HAP-1 (cell line): ENCODE measurements at places on chromosomes 3 and 15.

GRCh38 chr15:60259469-60259868 lies 138.3 kb downstream of the ANXA2 start:
- no peak for DNase-seq

DNA sequence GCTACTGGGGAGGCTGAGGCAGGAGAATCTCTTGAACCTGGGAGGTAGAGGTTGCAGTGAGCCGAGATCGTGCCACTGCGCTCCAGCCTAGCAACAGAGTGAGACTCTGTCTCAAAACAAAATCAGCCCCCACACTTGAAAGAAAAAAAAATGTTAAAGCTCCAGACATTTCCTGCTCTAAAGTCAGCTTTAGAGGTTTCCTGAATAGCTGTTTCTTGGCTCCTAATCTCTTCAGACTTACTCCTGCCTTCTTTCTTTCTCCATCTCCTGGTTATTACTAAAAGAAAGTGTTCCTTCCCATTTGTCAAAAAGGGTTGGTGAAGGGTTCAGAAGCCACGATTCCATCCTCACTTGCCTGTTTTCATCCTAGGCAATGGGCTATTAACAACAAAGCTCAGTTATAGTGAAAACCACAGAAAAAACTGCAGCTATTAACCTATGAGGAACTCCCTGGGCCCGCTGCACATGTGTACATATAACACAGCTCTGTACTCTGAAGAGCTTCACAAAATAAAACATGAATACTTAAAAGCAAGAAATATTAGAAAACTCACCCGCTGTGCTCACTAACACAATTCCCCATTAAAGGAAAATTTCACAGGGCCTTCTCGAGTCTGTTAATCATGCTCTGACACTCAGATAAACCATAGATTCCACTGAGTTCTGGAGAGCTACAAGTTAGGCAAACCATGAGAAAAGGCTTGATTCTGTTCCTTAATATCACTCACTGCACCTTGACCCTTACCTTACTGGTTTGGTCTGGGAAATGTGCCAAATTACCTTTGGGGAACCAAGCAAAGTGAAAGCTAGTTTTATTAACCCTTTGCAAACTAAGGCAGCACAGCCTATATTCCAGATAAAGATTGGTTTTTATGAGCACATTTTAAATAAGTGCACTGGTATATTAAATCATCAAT lies 89.9 kb upstream of the TSPAN3 start:
- DNase-seq: peak; percentile 65

DNA sequence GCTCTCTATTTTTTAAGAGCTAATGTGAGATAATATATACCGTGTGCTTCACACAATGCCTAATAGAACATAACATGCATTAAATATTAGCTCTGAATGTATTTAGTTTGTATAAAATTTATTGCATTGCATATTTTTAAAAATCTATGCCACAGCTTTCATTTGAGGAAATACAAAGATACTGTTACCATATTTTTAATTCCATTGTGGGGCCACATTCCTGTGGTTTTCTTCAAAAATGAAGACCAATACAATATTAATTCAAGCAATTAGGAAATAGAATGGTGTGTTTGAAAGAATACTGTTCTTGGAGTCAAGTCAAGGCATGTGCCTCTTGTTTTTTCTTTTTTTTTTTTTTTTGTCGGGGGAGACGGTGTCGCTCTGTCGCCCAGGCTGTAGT lies 95.4 kb upstream of the CADPS start:
- no peak for DNase-seq

DNA sequence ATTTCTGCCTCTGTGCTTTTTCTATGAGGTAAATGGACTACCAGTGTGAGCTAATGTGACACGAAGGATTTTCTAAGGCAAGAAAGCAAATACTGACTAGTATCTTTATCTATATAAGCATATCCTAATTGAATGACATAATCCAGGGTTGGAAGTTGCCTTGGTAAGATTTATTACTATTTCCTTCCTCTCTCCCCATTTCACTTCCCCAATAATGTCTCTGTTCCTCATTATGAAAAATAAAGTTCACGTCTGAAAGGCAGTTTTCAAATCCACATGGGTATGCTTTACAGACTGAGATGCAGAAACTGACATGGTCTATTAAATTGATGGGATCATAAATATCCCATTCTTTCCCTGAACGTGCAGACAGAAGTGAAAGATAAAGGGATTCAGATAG lies 86.0 kb downstream of the DTWD1 start:
- DNase-seq: no peak

DNA sequence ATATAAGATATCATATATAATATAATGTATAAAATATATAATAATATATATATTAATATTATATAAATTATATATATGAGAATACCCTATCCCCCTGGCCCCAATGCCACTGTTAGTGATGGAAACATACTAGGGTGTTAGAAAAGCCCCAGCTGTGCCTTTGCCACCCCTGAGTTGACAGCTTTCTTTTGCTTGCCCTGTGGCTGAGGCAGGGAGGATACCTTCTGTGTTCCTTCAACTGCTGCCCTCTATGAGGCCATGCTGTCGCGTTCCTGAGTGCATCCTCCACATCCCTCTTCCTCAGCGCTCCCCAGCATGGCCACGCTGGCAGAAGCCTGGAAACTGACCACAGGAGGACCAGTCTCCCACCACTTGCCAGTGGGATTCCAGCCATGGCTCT lies 26.3 kb downstream of the FAN1 start:
- no peak for DNase-seq

- DNase-seq: no peak
Observed at GRCh38 chr15:39579487-39580116, 1.3 kb upstream of the THBS1 start.

- no peak for DNase-seq
Observed at GRCh38 chr3:16103472-16103871, 71.0 kb upstream of the GALNT15 start.

DNA sequence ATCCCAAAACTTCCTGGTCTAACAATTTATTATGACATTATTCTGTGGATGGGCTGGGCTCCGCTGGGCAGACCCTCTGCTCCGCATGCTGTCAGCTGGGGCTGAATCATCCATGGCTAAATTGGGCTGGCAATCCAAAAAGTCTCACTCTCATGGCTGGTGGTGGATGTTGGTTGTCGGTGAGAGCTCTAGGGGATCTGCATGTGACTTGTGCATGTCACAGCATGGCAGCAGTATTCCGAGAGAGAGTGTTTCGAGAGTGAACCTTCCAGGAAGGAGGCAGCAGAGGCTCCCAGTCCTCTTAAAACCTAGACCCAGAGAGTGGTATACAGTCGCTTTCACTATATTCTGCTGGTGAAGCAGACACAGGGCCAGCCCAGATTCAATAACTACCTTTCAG lies 9.9 kb downstream of the RARB start:
- DNase-seq: no peak

DNA sequence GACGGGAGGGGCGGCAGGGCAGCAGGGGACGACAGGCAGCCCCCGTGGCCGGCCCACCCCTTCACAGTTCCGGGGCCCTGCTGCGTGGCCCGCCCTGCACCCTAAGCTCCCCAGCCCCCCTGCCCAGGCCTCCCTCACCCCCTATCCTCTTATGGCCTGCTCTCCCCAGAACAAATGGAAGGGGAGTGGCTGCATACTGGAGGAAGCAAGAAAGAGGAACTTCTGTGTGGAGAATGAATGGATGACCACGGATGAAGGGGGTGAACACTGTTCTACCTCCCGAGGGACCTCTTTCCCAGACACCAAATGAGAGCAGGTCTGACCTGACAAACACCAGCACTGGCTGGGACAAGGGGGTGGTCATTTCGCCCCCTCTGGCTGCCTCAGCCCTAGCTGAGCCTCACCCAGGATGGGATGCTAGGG lies 25.0 kb downstream of the SEC61A1 start:
- DNase-seq: no peak

- DNase-seq: no peak
Observed at GRCh38 chr15:48622237-48622636, 23.3 kb downstream of the FBN1 start.

DNA sequence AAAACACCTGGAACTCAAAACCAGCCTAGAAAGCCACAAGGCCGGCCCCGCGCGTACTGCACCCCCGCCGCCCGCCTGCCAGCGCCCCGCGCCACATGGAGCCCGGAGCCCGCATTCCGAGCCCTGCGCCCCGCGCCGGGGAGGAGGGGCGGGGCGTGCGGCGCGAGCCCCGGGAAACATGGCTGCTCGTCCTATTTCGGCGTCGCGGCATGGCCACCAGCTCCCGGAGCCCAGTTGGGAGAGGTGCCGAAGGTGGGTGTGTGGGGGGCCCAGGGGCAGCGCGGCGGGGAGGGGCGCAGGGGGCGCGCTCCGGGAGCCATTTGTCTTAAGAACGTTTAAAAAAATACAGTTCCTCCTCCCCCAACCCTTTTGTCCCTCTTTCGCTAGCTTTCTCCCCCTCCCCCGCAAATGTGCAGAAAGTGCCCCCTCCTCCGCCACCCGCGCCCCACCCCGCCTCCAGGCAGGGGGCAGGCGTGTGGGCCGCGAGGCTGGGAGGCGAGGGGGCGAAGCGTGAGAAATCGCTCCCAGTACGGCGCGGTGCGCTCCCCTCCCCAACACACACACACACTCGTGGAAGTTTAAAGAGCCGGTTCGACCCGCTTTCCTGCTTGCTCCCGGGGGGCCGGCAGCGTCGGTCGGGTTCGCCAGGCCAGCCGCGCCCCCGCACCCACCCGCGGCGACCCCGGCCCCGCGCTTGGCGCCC lies 2.5 kb downstream of the ANP32A start:
- peak; percentile 93 for DNase-seq

GRCh38 chr3:124797426-124797945 lies 67.2 kb downstream of the UMPS start:
- no peak for DNase-seq
